ENCODE measurements at places on chromosomes 16 and 17.

DNA sequence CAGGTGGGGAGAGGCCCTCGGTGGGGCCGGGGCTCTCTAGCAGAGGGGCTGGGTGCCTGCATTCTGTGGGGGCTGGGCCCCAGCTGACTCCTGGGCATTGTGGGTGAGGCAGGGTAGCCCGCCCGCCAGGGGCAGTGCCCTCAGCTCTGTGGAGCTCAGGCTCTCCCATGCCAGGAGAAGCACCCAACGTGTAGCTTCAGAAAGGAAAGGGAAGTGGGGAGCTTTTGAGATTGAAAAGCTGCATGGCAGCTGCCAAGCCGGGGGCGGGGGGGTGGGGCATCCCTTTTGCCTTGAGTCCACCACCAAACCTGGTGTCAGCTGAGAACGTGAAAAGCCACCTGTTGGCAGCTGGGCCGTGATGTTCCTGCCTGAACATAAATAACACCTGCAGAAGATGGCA is 192.1 kb upstream of the CIBAR2 start:
- DNase-seq: no peak

- DNase-seq: peak; percentile 46
These were observed at the start of gene OMG for GRCh38 chr17:31297090-31297489. OMG (minus strand) TSS chr17:31297239; CDS start chr17:31296331, 908 bp downstream.

DNA sequence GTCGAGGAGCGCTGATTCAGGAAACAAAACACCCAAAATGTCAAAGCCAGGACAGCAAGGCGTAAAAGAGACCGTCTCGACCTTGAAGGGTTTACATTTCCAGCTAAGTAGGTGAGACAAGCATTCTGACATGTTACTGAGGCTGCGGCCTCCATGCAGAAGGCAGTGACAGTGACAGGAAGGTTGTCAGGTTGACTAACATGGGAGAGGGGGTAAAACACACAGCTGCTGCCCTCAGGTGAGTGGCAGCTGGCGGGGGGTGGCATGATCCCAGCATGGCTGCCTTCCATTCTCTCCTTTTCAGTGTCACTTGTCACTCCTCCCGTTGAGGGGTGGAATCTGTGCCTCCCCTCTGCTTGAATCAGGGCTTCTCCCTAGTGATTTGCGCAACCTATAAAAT is 31.9 kb upstream of the CRHR1 start:
- DNase-seq: no peak

DNA sequence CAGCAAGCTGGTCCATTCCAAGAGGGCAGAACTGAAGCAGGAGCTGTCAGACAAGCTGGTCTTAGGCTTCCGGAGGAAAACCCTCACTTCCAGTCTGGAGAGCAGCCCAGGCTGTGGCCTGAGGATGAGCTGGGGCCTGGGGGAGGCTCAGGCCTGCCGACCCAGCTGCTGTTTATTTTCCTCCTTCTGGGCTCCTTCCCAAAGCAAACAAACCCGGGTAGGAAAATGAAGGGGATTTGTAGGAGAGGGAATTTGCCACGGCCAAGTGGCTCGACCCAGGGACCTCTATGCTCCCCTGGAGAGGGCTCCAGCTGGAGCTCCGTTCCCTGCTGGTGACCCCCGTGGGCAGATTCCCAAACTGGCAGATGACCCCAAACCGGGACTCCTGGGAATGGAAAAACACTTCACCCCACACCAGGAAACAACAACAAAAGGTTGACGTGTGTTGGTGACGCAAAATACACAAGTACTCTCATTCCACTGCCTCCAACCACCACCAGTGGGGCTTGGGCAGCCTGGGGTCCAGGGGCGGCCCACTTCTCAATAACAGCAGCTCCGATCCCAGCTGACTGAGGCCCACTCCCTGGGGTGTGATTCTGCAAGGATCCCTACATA is 8.8 kb downstream of the JUP start:
- DNase-seq: peak; percentile 28

GRCh38 chr16:85136213-85136701 is 24.0 kb upstream of the CIBAR2 start:
- DNase-seq: no peak

GRCh38 chr16:48971571-48972077 is 310.0 kb downstream of the CBLN1 start:
- no peak for DNase-seq
